ENCODE measurements at places on chromosomes 4 and X. TPM values are rescaled to one million over a fixed set of nuclear protein-coding genes. Genes with fewer than 3 reads are reported as not detected.

The C4orf51 gene
- total RNA-seq = not detected

The FAM47E gene
- total RNA-seq = not detected

The NALF2 gene
- not detected for total RNA-seq

The SMIM31 gene
- not detected for total RNA-seq

The FRMPD3 gene
- total RNA-seq = 0.11 TPM
